ENCODE measurements at places on chromosomes 7 and 10. TPM values are rescaled to one million over a fixed set of nuclear protein-coding genes. Genes with fewer than 3 reads are reported as not detected.
A peak's percentile ranks its signal among the peaks of the same experiment; 100 is the strongest.

The KCP gene
- 0.50 TPM for total RNA-seq

The GPR158 gene
- 0.33 TPM for total RNA-seq

DNA sequence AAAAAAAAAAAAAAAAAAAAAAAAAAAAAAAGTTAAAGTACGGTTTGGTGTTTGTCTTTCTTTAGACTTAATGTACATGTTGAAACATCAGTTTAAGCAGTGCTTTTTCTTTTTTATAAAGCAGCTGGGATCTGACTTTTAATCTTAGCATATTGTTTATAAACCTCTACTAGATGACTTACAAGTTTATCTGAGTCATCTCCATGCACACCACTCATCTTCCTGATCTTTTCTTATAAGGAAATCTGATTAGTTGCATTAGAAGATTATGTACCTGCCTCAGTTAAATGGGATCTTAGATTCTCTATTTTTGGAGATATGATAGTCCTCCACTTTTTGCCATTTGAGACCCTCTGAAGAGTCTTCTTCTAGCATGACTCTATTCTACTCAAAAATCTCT is 391.9 kb upstream of the LRGUK start:
- no peaks in the 10 kb centered on the region for H3K36me3 ChIP-seq
- peak; percentile 30 for DNase-seq
- H3K27ac ChIP-seq = no peak overlapping the region
- H3K27me3 ChIP-seq = no peaks in the 10 kb centered on the region

GRCh38 chr10:29811751-29812427 is 177.1 kb upstream of the SVIL start:
- peaks cover 15% of the 10 kb centered on the region for H3K4me1 ChIP-seq
- peak overlapping the region; percentile 78 for H3K27ac ChIP-seq
- DNase-seq = peak; percentile 99
- no peaks in the 10 kb centered on the region for H3K36me3 ChIP-seq
- no peaks in the 10 kb centered on the region for H3K27me3 ChIP-seq

DNA sequence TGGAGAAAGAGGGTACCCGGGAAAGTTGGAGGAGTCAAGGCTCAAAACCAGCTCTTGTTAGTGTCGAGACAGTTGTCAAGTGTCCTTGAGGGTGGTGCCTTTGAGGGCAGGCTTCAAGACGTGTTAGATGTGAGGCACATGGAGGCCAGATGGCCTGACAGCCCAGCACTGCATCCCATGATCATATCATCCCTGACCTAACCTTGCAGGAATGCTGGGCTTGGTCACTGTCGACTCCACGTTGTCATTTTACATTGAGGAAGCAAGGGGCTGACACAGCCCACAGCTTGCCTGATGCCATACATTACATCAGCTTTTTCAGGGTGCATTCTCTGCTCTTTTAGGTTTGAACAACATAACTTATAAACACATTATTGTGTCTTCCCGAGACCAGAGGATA is 114.1 kb downstream of the ABCA13 start:
- H3K27me3 ChIP-seq = no peaks in the 10 kb centered on the region
- peaks cover 7% of the 10 kb centered on the region for H3K4me1 ChIP-seq
- DNase-seq = peak; percentile 48
- peak overlapping the region; percentile 26 for H3K27ac ChIP-seq
- H3K36me3 ChIP-seq = no peaks in the 10 kb centered on the region

- no peak overlapping the region for H3K27ac ChIP-seq
- H3K36me3 ChIP-seq = no peaks in the 10 kb centered on the region
- no peak for DNase-seq
Observed at GRCh38 chr7:112395411-112395810, 54.8 kb upstream of the IFRD1 start.

The TAS2R4 gene
- 1.5 TPM for total RNA-seq

DNA sequence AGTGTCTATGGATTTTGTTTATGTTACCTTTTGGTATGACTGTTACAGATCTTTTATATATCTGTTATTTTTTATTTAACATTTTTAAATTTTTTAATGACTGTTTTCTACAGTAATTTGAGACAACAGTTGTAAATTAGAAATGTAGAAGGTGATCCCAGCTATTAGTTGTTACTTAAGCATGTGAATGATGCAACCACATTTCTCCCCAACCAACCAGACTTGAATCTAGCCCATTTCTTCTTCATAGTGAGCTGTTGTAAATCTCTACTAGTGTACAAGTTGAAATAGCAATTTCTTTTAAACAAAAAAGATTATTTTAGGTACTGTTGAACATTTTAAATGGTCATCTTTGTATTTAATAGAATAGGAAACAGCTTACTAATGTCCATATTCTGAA is 18.0 kb downstream of the TMEM106B start:
- no peaks in the 10 kb centered on the region for H3K27me3 ChIP-seq
- H3K36me3 ChIP-seq = no peaks in the 10 kb centered on the region

The JAKMIP3 gene
- total RNA-seq = under 0.01 TPM

DNA sequence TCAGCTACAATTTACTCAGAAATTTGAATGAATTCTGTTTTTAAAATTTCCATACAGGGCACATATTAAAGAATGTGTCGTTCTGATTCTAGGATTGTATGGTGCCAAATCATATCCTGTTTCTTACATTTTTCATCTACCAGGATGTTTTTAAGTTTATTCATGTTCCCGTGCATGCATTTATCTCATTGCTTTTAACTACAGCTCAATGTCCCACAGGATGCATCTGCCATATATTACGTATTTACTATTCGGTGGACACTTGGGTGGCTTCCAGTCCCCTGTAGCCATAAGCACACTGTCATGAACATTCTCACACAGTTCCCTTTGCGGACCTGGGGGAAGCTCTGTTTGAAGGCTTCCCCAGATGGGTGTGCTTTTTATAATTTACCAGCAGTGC is 122.3 kb downstream of the CCDC71L start:
- H3K27ac ChIP-seq = no peak overlapping the region
- no peaks in the 10 kb centered on the region for H3K36me3 ChIP-seq
- no peak overlapping the region for H3K4me3 ChIP-seq
- peaks cover 17% of the 10 kb centered on the region for H3K4me1 ChIP-seq

- H3K4me1 ChIP-seq = peaks cover 5% of the 10 kb centered on the region
- H3K4me3 ChIP-seq = no peak overlapping the region
- no peaks in the 10 kb centered on the region for H3K27me3 ChIP-seq
- peak overlapping the region; percentile 17 for H3K27ac ChIP-seq
- H3K36me3 ChIP-seq = no peaks in the 10 kb centered on the region
Observed at GRCh38 chr10:14578060-14578952, 196.4 kb downstream of the FAM107B start.

DNA sequence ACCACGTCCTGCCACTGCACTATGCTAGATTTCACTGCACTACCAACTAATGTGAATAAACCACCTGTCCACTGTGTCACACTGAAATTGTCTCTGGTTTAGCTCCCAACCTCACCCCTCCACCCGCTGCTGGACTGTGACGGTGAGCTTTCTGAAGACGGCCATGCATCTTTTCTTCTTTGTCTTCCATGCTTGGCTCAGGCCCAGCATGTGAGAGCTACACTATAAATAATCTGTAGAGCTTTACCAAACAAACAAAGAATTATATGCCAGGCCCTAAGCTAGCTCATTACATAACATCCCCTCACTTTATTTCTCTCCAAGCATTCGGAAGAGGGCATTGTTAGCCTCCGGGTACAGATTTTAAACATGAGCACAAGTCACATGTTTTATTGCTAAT is 633.2 kb downstream of the TNS3 start:
- H3K4me3 ChIP-seq = no peak overlapping the region
- H3K27ac ChIP-seq = no peak overlapping the region
- H3K27me3 ChIP-seq = no peaks in the 10 kb centered on the region
- no peak for DNase-seq
- H3K36me3 ChIP-seq = no peaks in the 10 kb centered on the region
- peaks cover 2% of the 10 kb centered on the region for H3K4me1 ChIP-seq

The GRID2IP gene
- not detected for total RNA-seq

The AVPI1 gene
- total RNA-seq = 31.8 TPM

GRCh38 chr10:103681617-103682399 is 173.6 kb downstream of the SH3PXD2A start:
- H3K27ac ChIP-seq = no peak overlapping the region
- no peaks in the 10 kb centered on the region for H3K36me3 ChIP-seq
- no peak overlapping the region for H3K4me3 ChIP-seq
- peaks cover 5% of the 10 kb centered on the region for H3K4me1 ChIP-seq
- no peak for DNase-seq
- H3K27me3 ChIP-seq = no peaks in the 10 kb centered on the region

The COPS6 gene
- total RNA-seq = 71.0 TPM

DNA sequence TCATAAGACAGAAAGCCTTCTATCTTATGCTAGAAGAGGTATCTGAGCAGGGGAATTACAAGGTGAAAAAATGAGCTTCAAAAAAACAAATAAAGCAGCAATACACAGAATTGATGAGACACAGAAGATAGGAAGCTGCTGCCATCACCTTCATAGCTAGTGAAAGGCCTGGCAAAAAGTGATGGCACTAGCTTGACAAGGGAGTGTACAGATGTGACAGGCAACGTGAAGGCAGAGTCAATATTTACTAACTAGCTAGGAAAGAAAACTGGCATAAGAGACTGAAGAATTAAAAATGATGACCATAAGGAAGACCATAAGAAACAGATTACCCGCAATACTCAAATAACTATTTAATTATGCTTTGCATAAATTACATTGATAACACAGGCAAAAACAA is 9.4 kb downstream of the GPR22 start:
- H3K27me3 ChIP-seq = no peaks in the 10 kb centered on the region
- H3K27ac ChIP-seq = no peak overlapping the region
- no peak for DNase-seq
- H3K4me3 ChIP-seq = no peak overlapping the region

The WNT8B gene
- not detected for total RNA-seq

DNA sequence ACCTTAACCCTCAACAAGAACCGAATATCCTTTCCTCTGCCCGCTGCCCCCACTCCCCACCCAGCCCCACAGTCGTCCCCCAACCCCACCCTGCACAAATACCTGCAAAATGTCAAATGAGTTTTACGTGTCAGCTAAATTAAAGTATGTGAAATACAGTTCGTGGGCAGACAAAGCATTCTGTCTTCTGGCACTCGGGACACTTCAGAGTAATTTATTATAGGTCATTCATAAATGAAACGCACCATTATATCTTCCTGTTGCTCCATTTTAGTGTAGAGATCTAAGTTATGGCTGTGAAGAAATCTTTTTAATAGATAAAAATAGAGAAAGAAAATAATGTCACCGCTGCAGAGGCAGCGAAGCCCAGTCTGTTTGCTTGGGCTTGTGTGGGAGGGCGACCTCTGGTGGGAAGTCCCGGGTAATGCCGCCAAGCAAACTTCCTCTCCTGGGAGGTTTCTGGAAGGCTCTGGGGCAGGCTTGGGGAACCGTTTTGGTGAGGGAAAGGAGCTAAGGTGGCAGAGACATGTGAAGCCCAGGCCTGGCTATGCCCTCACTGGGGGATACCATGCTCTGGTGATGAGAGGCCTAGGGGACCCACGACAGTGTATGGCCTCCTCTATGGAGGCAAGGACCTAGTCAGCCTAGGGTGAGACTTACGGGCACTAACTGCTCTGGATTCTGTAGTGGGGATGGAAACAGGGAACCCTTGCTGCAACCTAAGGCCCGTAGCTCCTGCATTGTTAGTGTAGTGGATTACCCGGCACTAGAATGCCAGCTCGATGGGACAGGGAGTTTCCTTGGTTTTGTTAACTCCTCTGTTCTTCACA is 604.9 kb downstream of the LRMDA start:
- H3K4me1 ChIP-seq = no peaks in the 10 kb centered on the region
- H3K36me3 ChIP-seq = no peaks in the 10 kb centered on the region
- DNase-seq = peak; percentile 81
- no peak overlapping the region for H3K27ac ChIP-seq

DNA sequence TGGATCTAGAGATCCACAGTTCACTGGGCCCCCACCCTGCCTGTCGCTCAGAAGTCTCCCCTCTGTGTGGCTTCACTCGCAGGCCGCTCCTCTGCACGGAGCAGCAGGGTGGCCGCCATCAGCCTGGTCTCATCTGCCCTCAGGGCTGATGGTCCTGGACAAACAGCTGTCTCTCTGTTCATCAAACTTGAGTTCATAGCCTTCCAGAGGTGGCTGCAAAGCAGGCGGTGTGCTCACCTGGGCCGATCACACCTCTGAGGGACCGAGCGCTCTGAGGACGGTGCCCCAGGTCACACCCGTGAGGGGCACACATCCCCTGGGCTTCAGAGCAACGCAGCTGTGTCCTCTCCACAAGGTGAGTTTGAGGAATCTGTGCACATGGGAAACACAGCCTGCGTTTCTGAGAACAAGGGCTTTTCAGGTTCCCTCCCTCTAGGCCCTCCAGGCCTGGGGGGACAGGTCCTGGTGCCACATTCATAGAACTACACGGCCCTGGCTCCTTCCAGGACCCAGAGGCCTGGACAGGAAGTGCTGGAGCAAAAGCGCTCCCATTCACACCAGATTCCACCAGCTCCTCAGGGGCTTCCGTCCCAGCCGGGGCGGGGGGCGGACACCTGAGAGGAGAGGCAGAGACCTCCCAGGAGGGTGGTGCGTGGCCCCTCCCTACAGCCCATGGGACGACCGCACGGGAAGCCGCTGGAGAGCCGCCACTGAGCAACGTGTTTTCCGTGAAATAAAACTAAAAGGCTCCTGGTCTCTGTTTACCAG is 31.2 kb upstream of the FAM20C start:
- no peak overlapping the region for H3K27ac ChIP-seq
- no peak for DNase-seq
- H3K4me3 ChIP-seq = no peak overlapping the region
- H3K27me3 ChIP-seq = peaks cover 25% of the 10 kb centered on the region

DNA sequence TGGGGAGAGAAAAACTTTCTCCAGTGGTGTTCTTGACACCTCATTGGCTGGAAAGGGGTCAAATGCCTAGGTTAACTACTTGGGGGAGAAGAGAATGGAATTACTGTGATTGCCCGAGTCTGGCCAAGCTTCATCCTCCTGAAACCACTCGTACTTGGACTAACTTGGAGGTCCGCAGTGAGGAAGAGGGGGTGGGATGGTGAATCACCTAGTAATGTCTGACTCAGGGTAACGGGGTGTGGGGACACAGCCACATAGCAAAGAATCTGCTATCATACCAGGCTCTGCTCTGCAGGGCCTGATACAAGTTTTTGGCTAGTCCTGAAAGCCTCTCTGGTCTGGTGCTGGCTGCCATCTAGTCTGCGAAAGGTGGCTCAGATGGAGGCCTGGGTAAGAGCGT is 190.9 kb downstream of the RPS24 start:
- H3K36me3 ChIP-seq = no peaks in the 10 kb centered on the region
- H3K27ac ChIP-seq = no peak overlapping the region
- no peaks in the 10 kb centered on the region for H3K27me3 ChIP-seq

The LEP gene
- 2.8 TPM for total RNA-seq

DNA sequence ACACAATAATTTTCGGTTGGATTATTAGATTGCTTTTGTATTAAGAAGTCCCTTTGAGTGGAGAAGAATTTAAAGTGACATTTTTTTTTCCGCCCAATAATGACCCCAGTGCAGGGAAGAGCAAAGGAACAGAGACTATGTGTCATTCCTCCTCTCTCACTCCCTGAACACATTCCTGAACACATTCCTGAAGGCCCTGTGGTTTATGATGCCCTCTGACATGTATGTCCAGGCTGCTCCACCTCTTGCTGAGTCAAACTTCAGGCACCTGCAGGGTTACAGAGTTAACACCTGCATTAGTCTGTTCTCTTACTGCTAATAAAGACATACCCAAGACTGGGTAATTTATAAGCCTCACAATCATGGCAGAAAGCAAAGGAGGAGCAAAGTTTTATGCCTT is 704.0 kb upstream of the LRRN3 start:
- no peaks in the 10 kb centered on the region for H3K27me3 ChIP-seq
- no peaks in the 10 kb centered on the region for H3K36me3 ChIP-seq
- H3K4me1 ChIP-seq = no peaks in the 10 kb centered on the region
- H3K4me3 ChIP-seq = no peak overlapping the region
- peak; percentile 32 for DNase-seq

The ZNF853 gene
- total RNA-seq = 0.66 TPM

The NPFFR1 gene
- not detected for total RNA-seq

The CHCHD3 gene
- total RNA-seq = 94.0 TPM

The METTL2B gene
- total RNA-seq = 30.9 TPM

The RBM17 gene
- total RNA-seq = 46.1 TPM

The ZPBP gene
- not detected for total RNA-seq

Measured in fibroblast of lung (primary cell).